ENCODE measurements at places on chromosomes 12 and 14.

- no peak for DNase-seq
These were observed 11.9 kb upstream of the LRP1-AS start for GRCh38 chr12:57159311-57159710.

DNA sequence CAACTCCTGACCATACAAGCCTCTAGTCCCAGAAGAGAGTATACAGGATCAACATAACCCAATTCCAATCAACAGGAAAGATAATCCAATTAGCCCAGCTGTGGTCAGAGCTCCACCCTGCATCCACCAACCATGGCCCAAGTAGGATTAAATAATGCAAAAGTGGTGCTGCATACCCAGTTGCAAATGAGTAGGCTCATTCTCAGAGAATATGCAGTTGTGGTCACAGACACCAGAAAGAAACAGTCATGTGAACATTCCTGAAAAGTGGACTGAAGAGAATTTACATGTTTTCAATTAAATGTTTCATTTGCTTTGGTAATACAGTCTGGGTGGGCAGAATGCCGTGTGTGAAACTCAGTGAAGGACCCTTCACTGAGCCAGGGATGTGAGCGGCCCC is 167.2 kb upstream of the BMP4 start:
- DNase-seq, result no peak

- peak; percentile 96 for DNase-seq
These were observed 267.4 kb upstream of the HMGA2 start for GRCh38 chr12:65556676-65557437.

- DNase-seq, result no peak
These were observed 210.6 kb upstream of the DIO3 start for GRCh38 chr14:101350691-101351090.

DNA sequence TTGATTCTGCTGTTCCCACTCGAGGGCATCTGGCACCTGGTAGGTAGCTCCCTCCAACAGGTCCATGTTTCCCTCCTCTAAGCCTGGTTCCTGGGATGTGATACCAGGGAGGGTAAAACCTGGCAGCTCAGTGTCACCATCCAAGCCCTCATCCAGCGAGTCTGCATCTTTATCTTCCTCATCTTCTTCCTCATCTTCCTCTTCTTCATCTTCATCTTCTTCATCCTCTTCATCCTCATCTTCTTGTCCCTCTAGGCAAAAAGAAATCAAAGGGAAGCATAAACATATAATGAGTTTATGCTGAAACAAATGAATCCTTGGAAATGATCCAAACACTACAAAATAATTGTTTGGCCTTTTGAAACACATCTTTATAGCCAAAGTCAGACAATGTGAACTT is 55.3 kb downstream of the ARMH4 start:
- DNase-seq, result no peak

DNA sequence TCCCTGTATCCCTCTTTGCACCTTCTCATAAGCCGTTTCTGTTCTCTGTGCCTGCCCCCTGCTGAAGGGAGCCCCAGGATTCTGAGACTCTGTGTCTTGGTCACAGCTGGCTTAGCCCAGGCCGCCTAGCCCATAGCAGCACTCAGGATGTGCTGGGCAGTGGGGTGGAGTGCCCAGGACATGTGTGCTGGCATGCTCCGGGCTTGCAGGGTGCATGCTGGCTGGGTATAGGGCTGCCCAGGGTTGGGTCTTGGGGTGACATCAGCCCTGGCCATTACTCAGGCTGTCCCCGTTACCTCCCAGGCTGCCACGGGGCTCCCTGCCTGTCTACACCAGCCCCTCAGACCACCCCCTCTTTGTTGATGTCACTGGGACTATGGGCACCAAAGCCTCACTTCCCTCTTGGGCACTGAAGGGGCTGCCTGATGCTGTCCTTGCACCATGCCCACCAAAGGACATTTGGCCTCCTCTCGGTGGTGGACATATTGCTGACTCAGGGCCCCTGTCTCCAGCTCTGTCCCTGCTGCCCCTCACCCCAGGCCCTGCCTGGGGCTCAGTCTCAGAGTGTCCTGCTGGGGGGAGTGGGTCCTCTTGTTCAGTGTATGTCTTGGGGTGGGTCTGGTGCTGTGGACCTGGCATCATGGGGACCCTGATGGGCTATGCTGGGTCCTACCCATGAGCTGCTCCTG is 2.4 kb downstream of the CEP170B start:
- no peak for DNase-seq

GRCh38 chr12:40010899-40011774 is 94.7 kb downstream of the SLC2A13 start:
- peak; percentile 78 for DNase-seq

DNA sequence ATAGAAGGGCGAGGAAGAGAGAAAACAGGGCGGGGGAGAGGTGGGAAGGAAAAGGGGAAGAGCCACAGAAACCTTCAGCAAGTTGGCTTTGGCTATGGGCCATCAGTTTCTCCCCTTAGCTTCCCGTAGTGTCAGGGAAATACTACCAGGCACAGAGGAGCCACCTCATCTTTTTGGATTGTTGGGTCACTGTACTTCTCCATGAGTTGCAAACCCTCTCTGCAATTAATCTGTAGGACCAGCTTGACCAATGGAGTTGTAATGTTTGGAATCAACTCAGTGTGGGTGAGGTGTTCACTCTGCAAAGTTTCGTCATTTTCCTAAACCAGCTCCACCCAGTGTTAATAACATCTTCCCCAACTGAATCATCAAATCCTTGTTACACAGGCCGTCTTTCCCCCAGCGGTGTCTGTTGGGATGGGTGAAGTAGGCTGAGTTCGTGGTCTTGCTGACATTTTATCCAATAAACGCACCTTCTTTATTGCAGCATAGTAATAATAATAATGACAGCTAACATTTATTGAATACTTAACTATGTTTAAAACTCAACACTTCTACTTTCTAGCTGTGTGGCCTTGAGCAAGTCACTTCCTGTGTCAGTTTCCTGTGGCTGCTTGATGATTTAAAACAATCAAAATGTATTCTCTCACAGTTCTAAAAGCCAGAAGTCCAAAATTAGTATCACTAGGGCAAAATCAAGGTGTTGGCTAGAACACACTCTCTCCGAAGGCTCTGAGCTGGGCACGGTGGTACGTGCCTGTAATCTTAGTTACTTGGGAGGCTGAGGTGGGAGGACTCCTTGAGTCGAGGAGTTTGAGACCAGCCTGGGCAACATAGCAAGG is 8.1 kb upstream of the GLTP start:
- DNase-seq, result peak; percentile 99

DNA sequence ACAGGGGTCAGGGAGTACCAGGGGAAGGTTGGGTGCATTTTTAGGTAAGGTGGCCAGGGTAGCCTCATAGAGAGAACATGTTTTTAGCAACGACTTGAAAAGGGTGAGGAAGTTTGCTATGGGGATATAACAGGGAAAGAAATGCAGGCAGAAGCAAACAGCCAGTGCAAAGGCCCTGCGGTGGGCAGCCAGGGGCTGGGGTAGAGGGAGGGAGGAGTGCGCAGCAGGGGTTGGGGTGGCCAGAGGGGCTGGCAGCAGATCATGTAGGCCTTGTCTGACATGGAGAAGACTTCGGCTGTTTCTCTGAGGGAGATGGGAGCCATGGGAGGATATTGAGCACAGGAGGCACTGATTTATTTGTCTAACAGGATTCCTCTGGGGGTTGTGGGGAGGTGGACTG is 242.5 kb downstream of the RBM19 start:
- DNase-seq, result no peak

GRCh38 chr14:105501504-105502291 is 10.7 kb downstream of the TEDC1 start:
- no peak for DNase-seq

DNA sequence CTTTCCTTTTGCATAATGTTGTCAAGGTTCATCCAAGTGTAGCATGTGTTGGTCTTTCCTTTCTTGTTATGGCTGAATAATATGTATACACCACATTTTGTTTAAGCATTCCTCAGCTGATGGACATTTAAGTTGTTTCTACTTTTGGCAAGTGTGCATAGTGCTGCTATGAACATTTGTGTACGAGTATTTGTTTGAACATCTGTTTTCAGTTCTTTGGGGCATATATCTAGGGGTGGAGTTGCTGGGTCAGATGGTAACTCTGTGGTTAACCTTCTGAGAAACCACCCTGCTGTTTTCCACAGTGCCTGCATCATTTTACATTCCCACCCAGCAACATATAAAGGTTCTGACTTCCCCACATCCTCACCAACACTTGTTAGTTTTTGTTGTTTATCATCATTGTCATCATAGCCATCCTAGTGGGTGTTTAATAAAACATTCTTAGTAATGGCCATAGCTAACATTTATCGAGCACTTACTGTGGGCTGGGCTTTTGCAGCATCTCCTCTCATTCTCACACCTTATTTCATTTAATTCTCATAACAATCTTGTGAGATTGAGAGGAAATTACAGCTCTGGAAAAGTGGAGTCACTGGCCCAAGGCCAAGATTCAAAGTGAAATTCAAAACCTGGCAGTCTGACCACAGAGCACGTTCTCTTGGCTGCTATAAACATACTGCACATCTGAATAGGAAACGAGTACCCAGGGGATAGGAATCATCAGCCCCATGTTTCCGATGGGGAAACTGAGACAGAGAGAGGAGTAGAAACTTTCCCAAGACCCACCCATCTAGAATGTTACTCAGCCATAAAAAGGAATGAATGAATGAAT is 193.6 kb downstream of the KSR2 start:
- no peak for DNase-seq

GRCh38 chr12:118984161-118984943 is 3.0 kb downstream of the SRRM4 start:
- DNase-seq, result no peak

GRCh38 chr12:121065345-121065744 is 26.3 kb upstream of the OASL start:
- no peak for DNase-seq

GRCh38 chr14:32620724-32621123 is 291.6 kb downstream of the AKAP6 start:
- no peak for DNase-seq

GRCh38 chr14:77862154-77862786 is 62.4 kb downstream of the ADCK1 start:
- peak; percentile 63 for DNase-seq

DNA sequence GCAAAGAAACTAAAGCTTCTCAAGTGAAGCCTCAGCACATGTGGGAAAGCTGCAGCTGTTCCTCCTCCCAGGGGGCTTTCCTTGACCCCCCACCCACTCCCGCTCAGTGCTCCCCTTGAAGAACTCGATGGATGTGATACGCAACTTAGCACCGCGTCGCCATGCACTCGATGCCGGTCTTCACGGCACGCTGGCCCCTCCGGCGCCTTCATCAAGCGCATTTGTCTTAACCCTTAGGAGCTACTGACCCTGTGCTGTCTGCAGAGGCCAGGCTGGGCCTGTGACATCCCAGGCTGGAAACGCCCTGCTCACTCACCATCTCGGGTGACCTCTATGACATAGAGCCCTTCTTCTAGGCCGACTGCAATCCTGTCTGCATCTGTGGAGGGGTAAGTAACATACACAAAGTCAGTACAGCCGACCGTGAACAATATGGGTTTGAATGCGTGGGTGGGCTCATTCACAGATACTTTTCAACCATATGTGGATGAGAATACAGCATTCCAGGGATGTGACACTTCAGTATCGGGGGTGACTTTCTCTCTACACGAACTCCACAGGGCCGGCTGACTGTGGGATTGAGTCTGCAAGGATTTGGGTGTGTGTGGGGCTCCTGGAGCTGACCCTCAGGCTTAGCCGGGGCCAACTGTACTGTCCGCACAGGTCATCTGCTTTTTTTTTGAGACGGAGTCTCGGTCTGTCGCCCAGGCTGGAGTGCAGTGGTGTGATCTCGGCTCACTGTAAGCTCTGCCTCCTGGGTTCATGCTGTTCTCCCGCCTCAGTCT is 23.1 kb downstream of the AMN start:
- no peak for DNase-seq

DNA sequence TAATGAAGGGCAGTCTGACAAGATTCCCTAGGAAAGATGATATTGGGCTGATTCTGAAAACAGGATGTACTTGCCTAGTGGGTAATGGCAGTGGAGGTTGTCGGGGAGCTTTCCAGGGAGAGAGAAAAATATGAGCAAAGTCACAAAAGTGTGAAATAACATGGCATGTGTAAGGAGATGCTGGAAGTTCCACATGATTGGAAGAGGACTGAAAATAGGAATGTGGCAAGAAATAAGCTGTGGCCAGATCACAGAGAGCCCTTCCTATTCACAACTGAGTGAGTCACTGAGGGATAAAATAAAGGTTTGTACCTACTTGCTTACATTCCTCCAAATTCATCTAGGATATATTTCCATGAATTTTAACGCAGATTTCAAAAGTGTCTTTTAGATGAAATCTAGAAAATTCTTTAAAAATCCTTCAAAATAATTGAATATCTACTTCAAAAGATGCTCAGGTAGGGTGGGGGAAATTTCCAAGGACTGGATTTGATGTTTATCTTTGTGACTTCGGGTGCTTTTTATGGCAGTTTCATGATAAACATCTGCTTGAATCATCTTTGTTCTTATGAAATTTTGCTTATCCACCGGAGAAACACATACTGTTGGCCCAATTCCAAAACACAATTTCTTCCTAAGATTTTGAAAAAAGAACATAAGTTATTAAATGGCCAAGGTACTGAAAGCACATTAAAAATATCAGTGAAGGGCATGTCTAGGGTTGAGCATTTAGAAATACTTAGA is 36.3 kb upstream of the SLC2A13 start:
- DNase-seq, result peak; percentile 39

GRCh38 chr14:73937012-73937411 is 12.9 kb downstream of the FAM161B start:
- no peak for DNase-seq

- DNase-seq, result no peak
These were observed 194.6 kb upstream of the FSCB start for GRCh38 chr14:44701563-44702263.

DNA sequence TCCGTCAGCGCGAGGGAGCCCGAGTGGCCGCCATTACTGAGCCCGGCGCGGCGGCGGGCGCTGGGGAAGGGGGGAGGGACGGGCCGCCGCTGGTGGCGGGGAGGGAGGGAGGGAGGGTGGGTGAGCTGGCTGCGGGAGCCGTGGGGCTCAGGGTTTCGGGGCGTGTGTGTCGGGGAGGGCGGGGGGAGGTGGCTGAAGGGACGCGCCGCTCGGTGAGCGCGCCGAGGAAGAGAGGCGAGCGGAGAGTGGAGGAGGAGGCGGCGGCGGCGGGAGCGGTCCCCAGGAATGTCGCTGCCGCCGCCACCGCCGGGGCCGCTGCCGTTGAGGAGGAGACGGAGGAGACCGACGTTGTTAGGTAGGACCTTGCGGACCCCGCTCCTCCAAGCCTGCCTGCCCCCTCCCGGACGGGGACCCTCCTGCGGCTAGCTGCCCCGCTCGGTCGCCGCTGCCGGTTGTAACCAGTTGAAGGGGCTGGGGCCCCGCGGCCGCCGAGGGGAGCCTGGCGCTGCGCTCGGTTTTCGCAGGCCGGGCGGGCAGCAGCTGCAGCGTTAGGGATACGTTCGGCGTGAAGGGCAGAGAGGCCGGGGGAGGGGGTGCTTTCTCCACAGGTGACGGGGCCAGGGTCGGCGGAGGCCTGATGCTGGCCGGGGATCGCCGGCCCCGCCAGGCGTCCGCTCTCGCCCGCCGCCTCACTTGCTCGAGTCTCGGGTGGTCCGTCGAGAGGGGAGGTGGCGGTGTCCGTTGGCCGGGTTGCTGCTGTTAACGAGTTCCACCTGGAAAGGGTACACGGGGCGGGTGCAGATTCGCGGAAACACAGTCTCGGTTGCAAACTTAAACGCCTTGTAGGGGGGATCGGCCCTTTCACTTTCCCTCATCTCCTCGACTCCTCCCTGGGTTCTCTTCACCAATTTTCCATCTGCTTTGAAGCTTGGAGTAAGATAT is at the start of gene ARHGAP5:
TSS of gene ARHGAP5 (plus strand) at position 224 of the 942 bp plus-strand sequence. CDS start 13,366 bp downstream, outside the sequence.
- DNase-seq, result no peak

All from epithelial cell of esophagus (primary cell).